ENCODE measurements at places on chromosomes 3 and 15. TPM values are rescaled to one million over a fixed set of nuclear protein-coding genes. Genes with fewer than 3 reads are reported as not detected.
A peak's percentile ranks its signal among the peaks of the same experiment; 100 is the strongest.

GRCh38 chr3:149813367-149814281 is 609 bp downstream of the RNF13 start:
- DNase-seq, result peak; percentile 1

DNA sequence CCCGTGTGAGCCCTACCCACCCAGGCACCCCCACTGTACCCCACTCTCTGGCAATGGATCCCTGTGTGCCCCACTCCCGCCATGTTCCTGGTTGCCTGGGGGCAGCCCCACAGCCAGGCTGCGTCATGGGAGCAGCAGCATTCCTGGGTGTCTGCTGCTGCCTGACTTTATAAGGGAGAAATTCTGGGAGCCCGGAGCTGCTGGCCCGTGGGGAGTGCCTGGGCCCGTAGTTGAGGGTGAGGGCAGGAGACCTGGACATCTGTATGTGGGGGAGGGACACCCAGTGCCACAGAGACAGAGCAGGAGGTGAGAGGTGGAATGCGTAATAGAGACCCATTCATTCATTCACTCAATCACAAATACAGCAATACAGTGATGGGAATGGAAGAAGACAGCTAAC is 15.1 kb downstream of the CSPG4 start:
- DNase-seq, result no peak

- no peak for DNase-seq
Observed at GRCh38 chr15:63968700-63969099, 77.6 kb downstream of the DAPK2 start.

DNA sequence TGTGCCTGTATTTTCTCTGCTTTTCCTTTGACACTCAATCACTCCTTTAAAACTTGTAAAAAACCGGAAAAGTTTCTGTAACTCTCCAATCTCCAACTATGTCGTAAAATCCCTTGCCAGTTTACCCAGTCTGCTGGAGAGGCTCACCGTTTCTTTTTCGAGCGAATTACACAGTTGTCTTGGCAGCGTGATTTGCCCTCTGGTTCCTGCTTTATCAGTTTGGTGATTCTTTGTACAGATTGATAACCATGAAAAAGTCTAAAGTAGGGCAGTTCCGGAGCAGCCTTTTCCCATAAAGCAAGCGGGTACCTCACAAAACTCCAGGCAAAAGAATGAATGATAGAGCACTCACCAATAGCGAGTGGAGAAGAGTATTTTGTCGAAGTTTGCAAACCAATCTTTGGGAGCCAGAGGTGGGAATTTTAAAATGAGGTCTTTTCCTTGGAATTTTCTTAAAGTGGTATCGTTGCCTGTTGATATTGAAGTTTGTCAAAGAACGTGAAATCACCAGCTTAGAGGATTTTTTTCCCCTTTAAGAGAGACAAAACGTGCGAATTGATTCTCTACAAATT is at the start of gene TTC23:
Gene TTC23, minus strand, starts transcription at position 312 of the 572 bp plus-strand sequence. CDS start 20,869 bp downstream, outside the sequence.
- DNase-seq, result no peak

DNA sequence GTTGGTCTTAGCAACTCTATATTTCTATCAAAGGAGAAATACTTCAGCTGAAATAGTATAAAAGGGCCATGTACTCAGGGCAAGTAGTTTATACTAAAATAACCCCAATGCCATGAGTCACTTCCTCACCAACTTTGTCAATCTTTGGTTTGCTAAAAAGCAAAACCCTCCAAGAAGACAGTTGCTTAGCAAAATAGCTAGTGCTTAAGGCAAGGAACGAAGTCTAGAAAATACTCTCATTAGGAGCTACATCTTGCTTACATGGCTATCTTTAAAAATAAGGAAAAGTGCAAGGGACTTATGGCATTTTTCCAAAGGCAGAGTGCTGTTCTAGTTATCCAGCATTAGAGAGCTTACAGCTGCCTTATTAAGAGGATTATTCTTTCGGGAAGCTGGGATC is 28.4 kb downstream of the P3H2 start:
- no peak for DNase-seq

The SLC25A36 gene
- total RNA-seq, result 52.3 TPM

The IMPG2 gene
- total RNA-seq, result 0.05 TPM
